ENCODE measurements at places on chromosomes 2 and 18.

DNA sequence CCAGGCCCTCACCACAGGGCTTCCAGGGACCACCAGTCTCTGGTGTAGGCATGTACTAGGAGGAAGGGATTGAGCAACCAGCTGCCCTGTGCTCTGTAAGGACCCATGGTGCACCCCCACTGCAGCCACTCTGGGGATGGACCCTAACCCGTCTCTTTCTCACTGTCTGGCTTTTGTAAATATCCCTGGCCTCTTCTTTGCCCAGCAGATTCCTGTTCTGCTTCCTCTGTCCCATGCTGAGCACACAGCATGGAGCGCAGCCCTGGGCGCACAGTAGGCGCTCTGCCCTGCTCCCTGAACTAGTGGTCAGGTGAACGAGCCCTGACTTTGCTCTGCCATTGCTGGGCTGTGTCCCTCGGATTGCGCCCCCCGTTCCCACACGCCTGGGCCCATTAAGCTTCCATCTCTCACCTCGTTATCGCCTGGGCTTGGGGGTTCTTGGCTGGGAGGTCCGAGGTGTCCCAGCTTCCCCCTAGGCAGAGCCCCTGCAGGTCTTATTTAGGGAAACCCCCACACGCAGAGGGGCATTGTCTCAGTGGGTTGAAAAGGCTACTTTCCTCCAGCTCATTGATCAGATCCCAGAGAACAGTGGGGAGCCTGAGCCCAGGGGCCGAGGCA, 162.1 kb downstream of the MYCN start:
- DNase-seq, result no peak

DNA sequence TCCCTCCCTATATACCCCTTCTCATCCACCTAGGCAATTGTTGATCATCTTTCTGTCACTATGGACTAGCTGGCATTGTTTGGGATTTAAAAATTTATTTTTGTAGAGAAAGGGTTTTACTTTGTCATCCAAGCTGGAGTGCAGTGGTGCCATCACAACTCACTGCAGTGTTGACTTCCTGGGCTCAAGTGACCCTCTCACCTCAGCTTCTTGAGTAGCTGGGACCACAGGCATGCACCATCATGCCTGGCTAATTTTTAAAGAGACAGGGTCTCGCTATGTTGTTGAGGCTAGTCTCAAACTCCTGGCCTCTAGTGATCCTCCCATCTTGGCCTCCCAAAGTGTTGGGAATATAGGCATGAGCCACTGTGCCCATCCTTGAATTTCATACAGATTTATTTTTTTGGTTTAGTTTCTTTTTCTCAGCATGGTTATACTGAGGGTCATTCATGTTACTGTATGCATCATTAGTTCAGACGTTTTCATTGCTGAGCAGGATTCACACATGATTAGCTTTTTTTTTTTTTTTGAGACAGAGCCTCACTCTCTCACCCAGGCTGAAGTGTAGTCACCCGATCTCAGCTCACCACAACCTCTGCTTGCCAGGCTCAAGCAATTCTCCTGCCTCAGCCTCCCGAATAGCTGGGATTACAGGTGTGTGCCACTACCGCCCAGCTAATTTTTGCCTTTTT, 8.6 kb upstream of the PCARE start:
- no peak for DNase-seq

DNA sequence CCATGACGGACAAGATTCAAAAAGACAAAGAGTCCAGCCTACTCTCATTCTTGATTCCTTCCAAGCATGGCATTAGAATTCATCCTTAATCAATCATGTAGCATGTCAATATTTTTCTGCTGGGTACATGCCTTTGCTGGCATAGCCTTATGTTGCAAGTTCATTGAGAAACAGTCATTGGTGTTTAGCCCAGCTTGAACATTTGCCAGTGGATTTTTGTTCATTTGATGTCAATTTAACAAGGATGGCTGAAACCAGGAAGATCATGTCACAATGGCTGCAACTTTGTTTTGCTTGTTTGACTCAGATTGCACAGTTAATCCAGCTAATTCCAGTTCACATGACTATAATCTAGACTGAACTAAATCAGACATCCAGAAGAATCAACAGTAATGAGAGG, 1132.2 kb downstream of the LRP1B start:
- DNase-seq, result no peak

DNA sequence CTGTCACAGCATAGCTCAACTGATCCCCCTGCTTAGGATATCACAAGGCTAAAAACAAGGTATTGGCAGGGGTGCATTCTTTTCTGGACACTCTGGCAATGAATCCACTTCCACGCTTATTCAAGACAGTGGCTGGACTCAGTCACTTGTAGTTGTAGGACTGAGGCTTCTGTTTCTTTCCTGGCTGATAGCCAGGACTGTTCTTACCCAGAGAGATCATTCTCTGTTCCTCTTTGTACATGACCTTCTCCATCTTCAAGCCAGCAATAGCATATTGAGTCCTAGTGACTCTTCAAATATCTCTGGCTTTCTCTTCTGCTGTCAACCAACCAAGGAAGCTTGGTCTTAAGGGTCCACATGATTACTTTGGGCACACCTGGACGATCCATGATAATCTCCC, 241.3 kb downstream of the RBM43 start:
- no peak for DNase-seq

- DNase-seq, result peak; percentile 32
Measured at GRCh38 chr18:68623342-68623741, 91.6 kb downstream of the TMX3 start.

DNA sequence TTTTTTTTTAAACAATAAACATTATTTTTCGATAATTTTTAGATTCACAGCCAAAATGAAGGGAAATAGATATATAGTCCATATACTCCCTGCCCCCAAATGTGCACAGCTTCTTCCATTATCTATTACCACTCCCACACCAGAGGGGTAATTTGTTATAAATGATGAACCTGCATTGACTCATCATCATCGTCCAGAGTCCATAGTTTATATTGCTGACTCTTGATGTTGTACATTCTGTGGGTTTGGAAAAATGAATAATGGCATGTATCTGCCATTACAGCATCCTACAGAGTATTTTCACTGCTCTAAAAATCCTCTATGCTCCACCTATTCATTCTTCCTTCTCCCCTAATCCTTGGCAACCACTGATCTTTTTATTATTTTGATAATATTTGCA, 121.5 kb downstream of the LTBP1 start:
- DNase-seq, result no peak

DNA sequence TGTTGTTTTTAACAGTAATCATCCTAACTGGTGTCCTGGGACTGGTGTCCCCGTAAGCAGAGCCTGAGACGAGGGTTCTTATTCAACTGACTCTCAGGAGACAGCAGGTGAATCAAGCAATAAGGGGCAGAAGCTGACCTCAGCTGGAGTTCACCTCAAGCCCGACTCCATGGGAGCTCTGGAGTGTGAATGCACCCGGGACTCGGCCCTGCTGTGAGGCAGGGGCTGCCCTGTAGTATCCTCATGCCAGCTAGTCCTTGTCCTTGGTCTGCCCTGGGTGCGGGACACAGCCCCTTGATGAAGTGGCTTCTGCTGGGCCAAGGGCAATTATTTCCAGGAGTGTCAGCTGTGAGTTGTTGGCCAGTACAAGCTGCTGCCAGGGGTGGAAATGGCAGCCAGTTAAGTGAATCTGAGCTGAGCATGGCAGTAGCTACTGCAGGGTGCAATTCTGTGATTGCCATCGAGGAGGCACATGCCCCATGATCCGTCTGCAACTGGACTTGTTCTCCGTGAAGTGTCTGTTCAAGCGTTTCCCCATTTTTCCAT, 54.9 kb upstream of the OTOS start:
- no peak for DNase-seq

DNA sequence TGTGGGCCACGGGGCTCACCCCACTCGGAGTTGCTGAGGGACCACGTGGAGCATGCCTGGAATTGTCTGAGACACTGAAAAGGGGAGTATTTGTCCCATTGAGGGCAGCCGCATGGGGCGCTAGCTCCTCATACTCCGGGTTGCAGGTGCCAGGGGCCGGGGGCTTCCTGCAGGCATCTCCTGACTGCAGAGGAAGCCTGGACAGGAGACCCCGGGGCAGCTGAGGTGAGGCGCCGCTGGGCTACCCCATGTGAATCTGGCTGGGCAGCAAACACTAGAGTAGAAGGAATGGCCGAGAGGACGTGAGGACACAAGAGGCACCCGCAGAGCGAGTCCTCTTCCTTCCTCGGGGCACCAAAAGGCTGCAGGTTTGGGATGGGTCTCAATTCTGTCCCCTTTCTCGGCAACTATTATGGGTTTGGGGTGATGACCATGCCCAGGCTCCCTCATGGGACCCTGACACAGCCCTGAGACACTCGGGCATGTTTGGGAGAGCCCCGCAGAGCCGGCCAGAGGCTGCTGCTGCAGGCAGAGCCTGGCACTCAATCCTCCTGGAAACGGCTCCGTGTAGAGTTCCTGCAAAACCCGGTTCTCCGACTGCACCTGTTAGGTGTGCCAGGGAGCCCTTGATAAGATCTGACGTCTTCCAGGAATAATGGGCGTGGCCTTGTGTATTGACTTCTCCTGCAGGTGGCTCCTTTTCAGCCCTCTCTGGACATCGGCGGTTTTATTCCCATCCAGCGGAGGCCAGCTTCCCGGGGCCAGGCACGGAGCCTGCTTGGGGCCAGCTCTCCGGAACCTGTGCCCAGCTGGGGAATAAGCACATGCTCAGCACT, 77.0 kb downstream of the CTIF start:
- no peak for DNase-seq

- DNase-seq, result peak; percentile 52
Measured at GRCh38 chr2:98736464-98736889, 5.5 kb upstream of the MGAT4A start.

- no peak for DNase-seq
Measured at GRCh38 chr2:128427413-128427755, 108.7 kb upstream of the HS6ST1 start.

DNA sequence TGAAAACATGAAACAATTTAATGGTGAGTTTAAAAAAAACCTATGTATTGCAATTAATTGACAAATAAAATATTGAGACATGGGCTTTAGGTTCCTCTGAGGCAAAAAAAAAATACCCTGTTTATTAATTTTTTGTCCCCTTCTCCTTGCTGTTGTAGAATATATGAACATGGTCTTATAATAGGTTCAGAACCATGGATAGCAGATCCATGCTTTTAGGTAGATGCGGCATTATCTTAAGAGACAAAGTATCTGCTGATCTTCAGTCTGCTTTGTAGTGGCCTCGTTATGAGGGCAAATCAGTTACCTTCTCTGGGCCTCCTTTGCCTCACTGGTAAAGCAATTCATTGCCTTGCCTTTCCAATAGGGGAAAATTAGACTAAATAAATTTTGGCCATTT, 850.7 kb downstream of the NRXN1 start:
- no peak for DNase-seq

DNA sequence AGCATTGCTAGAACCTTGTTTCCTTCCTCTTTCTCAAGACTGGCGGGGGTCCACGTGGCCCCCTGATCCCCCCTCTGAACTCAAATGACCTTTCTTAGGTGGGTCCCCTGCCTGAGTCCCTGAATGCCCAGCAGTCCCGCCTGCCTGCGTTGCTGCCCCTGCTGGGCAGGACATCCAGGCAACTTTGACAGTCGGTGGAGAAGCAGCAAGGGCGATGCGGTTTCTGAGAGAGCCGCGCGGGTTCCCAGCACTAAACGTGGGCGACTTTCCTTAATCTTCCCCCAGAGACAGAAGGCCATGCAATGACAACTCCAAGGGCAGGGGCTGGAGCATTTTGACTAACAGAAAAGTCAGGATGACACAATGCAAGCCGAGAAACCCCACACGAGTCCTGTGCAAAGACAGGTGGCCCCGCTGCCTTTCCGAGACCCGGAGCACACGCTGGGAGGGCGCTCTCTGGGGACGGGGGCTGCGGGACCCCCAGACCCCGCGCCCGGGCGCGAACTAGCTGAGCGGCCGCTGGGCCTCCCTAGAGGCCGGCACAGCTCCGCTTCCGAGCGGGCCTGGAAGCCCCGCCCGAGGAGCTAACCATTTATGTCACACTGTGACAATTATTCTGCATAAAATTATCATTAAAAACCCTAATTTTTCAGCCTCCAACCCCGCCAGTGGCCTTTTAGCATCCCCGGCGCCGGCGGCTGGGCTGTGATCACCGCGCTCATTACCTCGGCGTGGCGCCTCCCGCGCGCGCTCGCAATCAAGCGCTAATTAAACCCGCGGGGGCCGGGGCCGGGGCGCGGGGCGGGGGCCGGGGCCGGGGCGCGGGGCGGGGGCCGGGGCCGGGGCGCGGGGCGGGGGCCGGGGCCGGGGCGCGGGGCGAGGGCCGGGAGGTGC, 27.4 kb downstream of the ASB18 start:
- DNase-seq, result no peak

GRCh38 chr2:69933839-69934613, 19.1 kb downstream of the MXD1 start:
- DNase-seq, result peak; percentile 36

DNA sequence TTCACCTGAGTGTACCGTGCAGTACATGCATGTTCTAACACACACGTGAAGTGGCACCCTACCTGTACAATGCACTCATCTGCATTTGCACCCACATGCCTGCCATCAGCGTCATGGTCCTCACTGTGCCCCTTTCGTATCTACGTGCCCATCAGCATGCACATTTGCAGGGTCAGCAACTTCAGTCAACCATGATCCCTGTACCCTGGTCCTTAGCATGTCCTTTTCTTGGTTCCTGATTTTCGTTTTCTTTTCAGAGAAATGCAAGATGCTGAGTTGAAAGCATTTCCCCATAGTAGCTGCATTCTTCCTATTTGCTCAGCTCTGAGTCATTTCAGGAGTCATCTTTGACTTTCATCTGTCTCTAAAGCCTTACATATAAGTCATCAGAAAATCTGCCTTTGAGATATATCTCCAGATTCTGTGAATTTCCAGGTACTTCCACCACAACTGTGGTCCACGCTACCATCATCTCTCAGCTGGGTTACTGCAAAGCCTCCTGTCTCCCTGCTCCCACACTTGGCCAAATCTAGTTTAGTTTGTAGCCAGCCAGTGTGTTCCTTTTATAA, 14.7 kb upstream of the PUM2 start:
- peak; percentile 54 for DNase-seq

DNA sequence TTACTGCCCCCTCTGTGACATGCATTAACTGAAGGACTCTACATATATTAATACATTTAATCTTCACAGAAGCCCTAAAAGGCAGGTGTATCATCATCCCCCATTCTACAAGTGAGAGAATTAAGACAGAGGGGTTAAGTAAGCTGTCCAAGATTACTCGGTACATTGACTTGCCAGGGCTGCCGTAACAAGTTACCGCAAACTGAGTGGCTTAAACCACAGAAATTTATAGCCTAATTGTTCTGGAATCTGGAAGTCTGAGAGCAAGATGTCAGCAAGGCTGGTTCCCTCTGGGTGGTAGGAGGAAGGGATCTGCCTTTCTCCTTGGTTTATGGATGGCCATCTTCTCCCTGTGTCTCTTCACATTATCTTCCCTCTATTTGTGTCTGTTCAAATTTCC, 605.5 kb downstream of the EPHA4 start:
- DNase-seq, result no peak

GRCh38 chr2:21367421-21367820, 243.7 kb downstream of the TDRD15 start:
- DNase-seq, result no peak
